ENCODE measurements at places on chromosomes 11 and 22. TPM values are rescaled to one million over a fixed set of nuclear protein-coding genes. Genes with fewer than 3 reads are reported as not detected.

THRSP gene
- total RNA-seq: not detected

RASGRP2 gene
- total RNA-seq: not detected

GVQW3 gene
- 4.2 TPM for total RNA-seq

PHF21B gene
- total RNA-seq: not detected

DERL3 gene
- not detected for total RNA-seq

P2RY2 gene
- total RNA-seq: 0.18 TPM

GRM5 gene
- not detected for total RNA-seq

KDELR3 gene
- total RNA-seq: 22.1 TPM

PRODH gene
- total RNA-seq: not detected

LRRC56 gene
- 0.45 TPM for total RNA-seq

GNG3 gene
- total RNA-seq: not detected

DBX1 gene
- not detected for total RNA-seq

FAM227A gene
- 0.74 TPM for total RNA-seq

GRIK4 gene
- not detected for total RNA-seq

OR8H3 gene
- not detected for total RNA-seq

MRGPRX3 gene
- not detected for total RNA-seq

GRCh38 chr11:58805065-58805464, 39.4 kb downstream of the GLYATL2 start:
- DNase-seq: peak; percentile 47

- no peak for DNase-seq
Measured at GRCh38 chr22:35212996-35213395, 44.3 kb upstream of the HMGXB4 start.

GRCh38 chr11:67484847-67485311, 2.1 kb downstream of the AIP start:
- no peak for DNase-seq

DNA sequence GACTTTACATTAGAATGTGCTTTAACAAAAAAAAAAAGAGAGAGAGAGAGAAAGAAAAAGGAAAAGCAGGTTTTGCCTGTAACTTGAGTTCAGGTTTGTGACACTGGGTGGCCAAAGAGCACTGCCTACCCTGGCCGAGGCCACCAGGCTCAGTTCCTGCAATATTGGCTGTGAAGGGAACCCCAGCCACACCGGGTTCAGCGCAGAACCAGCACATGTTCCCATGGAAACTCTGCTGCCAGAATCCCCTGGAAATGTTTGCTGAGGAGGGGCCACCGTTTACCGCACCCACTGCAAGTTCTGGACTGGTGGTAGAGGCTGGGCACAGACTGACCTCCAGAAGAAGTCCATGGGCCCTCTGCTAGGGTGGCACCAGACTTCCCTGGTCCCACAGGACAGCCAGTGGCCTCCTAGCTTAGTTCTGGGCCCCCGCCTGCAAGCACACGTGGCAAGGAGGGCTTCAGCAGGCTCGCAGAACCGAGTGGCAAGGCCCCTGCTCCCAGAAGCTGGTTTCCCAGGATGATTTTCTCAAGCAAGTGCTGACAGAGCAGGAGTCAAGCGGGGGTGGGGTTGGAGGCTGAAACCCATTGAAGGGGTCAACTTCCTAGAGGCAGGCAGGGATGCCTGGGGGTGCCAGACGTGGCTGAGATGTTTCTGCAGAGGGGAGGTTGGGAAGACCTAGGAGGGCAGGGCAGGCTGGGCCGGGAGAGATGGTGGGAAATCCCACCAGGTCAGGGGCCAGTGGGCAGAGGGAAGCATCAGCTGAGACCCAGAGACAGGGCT, 51.2 kb downstream of the NFAM1 start:
- no peak for DNase-seq

DNA sequence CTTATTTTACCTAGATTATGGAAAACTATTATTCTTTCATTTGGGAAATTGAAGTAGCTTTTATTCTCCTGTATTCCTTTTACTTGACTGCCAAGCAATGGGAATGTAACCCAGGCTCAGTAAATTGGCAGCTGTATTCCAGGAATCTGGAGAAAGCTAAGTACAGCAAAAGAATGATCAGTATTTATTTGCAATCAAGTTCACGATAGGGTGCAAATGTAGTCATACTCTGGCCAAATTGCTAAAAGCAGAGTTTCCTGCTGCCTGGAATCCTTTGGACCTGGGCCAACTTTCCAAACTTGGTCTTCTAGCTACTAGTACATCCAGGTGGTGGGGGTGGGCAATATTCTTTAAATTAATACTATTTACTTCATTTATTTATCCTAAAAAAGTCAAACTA, 286.0 kb upstream of the CTSC start:
- DNase-seq: peak; percentile 68

GRCh38 chr11:44729063-44729462, 2.3 kb downstream of the TSPAN18 start:
- no peak for DNase-seq

GRCh38 chr22:40108396-40108795, 69.3 kb upstream of the TNRC6B start:
- peak; percentile 17 for DNase-seq

- DNase-seq: peak; percentile 99
Measured at GRCh38 chr11:35529971-35530495, 4.6 kb upstream of the PAMR1 start.

DNA sequence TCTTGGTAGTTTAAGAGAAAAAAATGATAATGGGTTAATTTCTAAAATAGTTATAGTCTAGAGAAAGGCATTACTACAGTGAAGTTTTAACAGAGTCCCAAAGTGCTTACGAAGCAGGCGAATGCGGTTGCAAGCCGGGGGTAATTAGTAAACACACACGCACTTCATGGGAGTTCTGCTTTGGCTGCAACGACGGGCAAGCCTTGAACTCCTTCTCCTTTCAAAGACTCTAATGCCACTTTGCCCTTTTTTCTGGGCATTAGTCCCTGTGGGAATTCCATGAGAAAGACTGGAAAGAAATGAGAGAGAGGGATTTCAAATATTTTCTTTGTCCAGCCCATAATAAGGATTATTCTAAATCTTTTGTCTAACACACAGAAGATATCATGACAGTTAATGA, 66.1 kb downstream of the TENM4 start:
- DNase-seq: no peak

DNA sequence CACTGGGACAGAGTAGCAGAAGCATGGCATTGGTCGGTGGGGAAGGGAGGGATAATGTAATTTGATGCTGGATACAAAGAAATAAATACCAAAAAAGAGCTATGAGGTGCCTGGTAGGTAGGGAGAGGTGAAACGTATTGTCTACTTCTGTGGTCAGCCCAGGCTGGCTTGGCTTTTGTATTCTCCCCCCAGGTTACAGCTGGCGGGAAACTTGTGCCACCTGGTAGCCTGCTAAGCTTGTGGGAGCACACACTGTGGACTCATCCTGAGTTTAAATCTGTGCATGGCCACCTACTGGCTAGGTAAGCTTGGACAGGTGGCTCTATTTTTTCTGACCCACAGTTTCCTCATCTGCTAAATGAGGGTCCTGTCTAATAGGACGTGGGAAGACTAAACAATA, 165.2 kb upstream of the E2F8 start:
- DNase-seq: no peak

GRCh38 chr11:61976420-61976800, 9.0 kb upstream of the FTH1 start:
- no peak for DNase-seq

GRCh38 chr11:132992838-132993631, 539.3 kb downstream of the OPCML start:
- no peak for DNase-seq

GRCh38 chr11:119722281-119722794, 6.7 kb downstream of the NECTIN1 start:
- no peak for DNase-seq

DNA sequence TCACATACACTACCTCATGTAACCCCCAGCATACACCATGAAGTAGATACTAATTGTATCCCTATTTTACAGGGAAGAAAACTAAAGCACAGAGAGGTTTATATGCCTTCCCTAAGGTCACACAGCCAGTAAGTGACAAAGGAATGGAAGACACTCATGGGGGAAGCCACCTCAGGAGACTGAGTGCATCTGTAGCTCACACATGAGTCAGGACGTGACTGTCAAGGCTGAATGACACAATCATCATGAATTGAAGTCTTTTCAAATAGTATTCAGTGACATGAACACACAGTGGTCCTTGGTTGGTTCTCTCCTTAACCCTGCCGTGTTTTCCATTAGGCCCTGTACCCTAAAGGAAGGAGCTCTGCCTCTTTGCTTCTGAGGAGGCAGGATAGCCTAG, 463.0 kb downstream of the NTM start:
- DNase-seq: no peak

GRCh38 chr11:15038963-15039362, 34.4 kb upstream of the CALCB start:
- peak; percentile 37 for DNase-seq

DNA sequence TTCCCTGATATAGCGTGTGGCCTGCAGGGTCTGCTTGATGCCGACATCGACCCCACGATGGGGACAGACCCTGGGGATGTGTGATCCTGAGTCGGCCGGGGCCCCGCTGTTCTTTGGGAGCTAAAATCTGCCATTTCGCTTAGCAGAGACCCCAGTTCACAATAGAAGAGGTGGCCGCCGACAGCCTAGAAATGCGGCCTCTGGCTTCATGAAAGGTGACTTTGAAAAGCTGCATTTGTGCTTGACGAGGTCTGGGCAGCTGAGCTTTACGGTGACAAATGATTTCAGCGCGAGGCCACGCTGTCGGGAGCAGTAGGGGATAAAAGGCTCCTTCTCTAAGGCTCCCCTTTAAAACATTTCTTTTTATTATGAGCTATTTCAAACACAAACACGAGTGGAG, 71.7 kb downstream of the RPS6KA4 start:
- DNase-seq: no peak

DNA sequence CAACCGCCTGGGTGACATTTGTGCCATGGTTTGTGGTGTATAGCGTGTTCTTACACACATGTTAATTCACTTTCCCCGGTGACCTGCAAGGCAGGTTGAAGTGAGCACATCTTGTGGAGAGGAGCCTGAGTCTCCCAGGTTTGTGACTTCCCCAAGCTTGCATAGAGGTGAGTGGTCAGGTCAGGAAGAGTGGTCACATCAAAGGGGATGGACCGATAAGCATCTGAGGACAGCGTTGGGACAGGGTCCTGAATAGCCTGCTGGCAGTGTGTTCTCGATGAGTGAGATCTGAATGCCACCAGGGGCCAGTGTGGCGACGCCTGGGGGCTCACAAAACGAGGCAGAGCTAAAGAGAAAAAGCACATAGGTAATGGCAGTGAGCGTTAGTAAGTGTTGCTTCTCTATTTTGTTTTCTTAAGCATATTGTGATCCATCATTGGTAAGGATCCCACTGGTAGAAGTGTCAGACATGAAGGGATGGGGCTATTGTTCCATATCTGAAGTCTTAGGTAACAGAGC, 154.6 kb downstream of the GRIK4 start:
- DNase-seq: no peak

GRCh38 chr11:70205049-70205725, 2.1 kb downstream of the FADD start:
- DNase-seq: peak; percentile 29

GRCh38 chr11:67054836-67055523, 1.7 kb upstream of the RHOD start:
- DNase-seq: peak; percentile 76

DNA sequence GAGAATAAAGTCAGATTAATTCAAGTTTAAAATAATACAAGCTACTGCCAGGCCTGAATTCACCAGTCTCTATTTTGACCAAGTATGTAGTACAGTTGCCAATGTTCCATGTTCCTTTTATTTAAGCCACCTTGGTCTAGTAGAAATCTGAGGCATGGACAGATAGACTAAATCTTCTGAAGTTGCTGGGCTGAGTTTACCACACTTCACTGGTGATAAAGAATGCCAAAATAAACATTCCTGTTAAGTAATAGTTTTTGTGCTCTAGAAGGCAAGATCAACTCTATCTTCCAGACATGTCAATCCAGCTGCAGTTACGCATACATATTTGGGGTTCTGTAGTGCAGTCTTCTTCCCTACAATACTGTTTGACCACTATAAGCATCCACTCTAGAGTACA, 83.9 kb upstream of the C11orf87 start:
- peak; percentile 31 for DNase-seq

GRCh38 chr11:113906038-113906437, 1.4 kb downstream of the HTR3B start:
- peak; percentile 22 for DNase-seq

DNA sequence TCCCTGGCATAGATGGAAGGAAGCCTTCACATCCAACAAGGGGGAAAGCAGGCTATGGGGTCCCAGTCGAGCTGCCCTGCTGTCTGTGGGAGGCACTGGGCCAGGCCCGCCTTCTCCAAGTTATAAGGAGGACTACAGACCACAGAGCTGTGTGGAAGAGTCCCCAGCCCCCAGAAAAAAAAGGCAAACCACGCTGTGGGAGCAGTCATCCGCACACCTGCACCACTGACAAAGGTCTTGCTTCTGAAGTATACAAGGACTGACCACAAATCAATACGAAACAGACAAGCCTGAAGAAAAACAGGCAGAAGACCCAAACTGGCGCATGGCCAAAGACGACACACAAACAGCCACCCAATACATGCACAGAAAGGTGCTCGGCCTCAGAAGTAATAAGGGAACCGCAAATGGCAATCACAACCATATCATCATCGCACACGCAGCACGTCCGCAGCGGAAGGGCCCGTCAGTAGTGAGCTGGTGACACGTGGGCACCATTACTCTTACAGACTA, 384.1 kb downstream of the CTTN start:
- DNase-seq: no peak

DNA sequence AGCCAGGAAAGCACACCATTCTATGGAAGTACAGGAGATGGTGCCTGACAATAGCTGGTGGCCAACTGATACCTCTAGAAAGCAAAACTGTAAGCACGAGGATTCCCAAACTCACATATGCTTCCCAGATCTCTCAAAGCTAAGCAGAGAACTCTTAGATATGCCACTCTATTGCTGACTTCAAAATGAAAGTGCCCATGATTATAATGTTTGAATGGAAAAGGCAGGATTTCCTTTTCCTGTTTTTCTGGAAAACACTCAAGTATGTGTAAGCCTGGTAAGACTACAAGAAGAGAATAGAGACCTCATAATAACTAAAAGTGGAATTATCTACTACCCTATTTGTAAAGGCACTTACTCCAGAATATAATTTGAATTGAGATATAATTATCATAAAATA, 2.6 kb upstream of the CARD18 start:
- DNase-seq: no peak

GRCh38 chr11:34926101-34926830, 9.8 kb downstream of the PDHX start:
- peak; percentile 76 for DNase-seq

- peak; percentile 23 for DNase-seq
Measured at GRCh38 chr11:9887472-9887871, 223.6 kb downstream of the SWAP70 start.

GRCh38 chr11:69403556-69404215, 77.8 kb upstream of the LINC01488 start:
- no peak for DNase-seq

GRCh38 chr22:49968831-49969661, 8.5 kb downstream of the PIM3 start:
- no peak for DNase-seq

GRCh38 chr11:113105592-113105991, 144.4 kb downstream of the NCAM1 start:
- no peak for DNase-seq

DNA sequence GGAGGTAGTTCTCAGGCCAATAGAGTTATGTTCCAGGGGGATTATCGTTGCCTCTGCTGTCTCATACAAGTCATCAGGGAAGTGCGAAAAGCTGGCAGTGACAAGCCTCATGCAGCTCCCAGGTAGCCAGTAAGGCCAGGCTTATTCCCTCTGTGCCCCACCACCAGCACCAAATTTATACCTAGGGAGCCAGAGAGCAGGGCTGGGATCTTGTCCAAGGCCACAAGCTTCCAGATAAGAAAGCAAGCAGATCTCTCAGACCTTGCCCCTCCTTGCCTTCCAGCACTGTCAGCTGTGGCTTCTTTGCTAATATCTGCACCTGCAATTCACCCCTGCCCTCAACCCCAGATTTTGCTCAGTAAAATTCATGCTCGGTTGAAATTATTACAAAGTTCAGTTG, 206.3 kb upstream of the FAT3 start:
- DNase-seq: no peak
